Dermis microvascular lymphatic vessel endothelial cell (primary cell): ENCODE measurements at places on chromosomes 11 and 22.

DNA sequence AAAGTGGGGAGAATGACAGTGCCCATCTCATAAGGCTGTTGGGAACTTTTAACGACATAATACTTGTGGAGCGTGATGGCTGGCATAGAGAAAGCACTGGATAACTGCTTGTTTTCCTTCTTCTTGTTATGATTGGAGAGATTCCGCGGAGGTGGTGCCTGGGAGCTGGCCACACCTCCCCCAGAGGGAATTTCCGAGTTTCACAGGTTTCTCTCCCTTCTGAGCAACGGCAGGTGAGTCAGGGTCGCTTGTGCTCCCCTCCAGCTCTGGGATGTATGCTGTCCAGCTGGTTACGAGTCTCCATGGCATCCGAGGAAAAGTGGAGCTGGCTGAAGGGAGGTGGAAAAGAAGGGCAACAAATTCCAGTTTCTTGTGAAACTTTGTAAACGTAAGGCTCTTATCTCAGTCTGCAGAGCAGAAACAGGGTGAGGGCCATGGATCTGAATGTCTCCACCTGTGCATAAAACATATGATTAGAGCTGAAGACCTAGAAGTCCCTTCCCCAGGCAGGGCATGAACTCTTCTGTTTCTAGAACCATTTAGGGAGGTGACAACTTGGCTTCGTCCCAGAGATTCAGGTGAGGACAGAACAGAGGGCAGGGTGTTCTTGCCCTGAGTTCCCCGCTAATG is 10.0 kb upstream of the PLET1 start:
- DNase-seq = no peak

GRCh38 chr11:65860278-65861164 is at the start of gene MUS81:
Gene MUS81 (plus strand): TSS chr11:65860433. CDS start chr11:65860754, 321 bp downstream.
- DNase-seq = peak; percentile 98

GRCh38 chr11:76170468-76170867 is 35.8 kb downstream of the WNT11 start:
- no peak for DNase-seq

- DNase-seq = no peak
Observed at GRCh38 chr11:21628641-21629040, 564.2 kb upstream of the ANO5 start.

- DNase-seq = no peak
Observed at GRCh38 chr22:37044634-37045625, 6.6 kb upstream of the KCTD17 start.

GRCh38 chr11:8719721-8720120 is 37.1 kb downstream of the RPL27A start:
- no peak for DNase-seq

- DNase-seq = no peak
Observed at GRCh38 chr22:33299245-33299956, 241.2 kb upstream of the SYN3 start.

DNA sequence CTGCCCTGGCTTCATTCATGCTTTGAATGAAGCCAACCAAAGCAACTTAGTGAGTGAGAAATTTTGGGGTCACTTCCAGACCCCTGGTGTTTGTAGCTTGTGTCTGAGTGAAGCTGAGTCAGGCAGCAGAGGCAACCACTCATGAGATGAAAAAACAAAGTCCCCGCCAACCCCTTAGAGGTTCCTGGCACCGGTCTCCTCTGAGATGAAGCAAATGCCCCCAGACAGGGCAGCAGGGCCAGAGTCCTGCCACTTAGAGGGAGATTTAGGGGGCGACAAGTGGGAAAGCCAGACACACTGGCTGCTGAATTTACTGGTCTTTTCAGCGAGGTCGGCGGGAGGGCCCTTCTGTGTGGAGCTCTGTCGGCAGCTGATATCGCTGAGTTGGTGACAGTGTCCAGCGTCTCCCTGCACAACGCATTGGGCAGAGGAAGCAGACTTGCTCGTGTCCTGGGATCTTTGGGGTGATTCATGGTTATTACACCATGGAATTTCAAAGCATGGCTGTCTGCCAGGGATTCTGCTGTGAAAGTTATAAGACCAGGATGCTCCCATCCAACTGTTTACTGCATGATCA is 482.6 kb downstream of the MIAT start:
- peak; percentile 76 for DNase-seq

- DNase-seq = no peak
Observed at GRCh38 chr11:111941963-111942362, 4.8 kb downstream of the DIXDC1 start.

- DNase-seq = peak; percentile 98
Observed at GRCh38 chr11:124953753-124954589, at the start of gene CCDC15. Gene CCDC15 (plus strand): TSS chr11:124954202. CDS start chr11:124954733, 531 bp downstream.

GRCh38 chr11:73513707-73514106 is 84.2 kb downstream of the FAM168A start:
- DNase-seq = no peak

DNA sequence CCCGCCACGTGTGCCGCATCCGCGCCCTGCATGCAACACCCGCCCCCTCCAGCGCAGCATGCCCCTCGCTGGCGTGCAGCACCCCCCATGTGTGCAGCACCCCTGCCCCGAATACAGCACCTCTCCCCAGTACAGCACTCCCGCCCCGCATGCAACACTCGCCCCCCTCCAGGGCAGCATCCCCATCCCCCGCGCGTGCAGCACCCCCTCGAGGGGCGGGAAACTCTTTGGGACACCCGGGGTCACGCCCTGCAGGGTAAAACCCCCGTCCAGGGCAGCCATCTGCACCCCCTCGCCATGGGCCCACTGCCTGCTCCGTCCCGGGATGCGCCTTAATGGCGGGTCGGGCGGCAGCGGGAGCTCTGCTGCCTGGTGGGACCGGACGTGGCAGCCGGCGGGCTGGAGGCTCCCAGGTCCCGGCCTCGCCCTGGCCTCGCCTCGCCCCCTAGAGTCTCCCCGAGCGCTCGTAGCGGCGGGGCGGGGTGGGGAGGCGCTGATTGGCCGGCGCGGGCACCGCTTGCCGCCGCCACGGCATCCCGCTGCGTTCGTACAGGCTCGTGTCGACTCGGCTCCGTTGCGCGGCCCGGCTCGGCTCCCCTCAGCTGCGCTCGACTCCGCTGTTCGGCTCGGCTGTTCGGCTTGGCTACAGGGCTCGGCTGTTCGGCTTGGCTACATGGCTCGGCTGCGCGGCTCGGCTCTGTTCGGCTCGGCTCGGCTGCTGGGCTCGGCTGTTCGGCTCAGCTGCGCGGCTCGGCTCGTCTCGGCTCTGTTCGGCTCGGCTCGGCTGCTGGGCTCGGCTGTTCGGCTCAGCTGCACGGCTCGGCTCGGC is 417 bp upstream of the BRSK2 start:
- DNase-seq = peak; percentile 89

- no peak for DNase-seq
Observed at GRCh38 chr11:24163841-24164240, 333.0 kb upstream of the LUZP2 start.

DNA sequence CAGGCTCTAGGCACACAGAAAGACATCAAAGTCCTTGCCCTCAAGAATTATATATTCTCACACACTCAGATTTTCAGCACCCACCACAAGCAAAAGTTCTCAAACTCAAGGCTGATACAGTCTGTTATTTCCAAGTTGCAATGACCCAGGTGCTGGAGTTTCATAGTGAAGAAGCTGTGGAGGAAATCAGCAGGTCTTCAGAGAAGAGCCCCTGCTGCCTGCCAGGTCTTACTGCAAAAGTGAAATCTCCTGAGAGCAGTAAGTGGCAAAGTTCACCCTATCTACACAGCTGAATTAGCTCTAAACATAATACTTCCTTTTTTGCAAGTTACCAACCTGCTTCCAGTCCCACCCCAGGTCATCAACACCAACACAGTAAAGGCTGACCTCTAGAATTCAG is 64.6 kb downstream of the RPL27A start:
- DNase-seq = no peak

GRCh38 chr11:83566950-83567349 is 280.8 kb upstream of the CCDC90B start:
- no peak for DNase-seq
